Astrocyte of the cerebellum (primary cell): ENCODE measurements at places on chromosomes 3 and 15.

- no peak for DNase-seq
These were observed 236.2 kb downstream of the NR1D2 start for GRCh38 chr3:24181256-24181655.

GRCh38 chr15:73022161-73022560 is 30.1 kb upstream of the NEO1 start:
- no peak for DNase-seq

DNA sequence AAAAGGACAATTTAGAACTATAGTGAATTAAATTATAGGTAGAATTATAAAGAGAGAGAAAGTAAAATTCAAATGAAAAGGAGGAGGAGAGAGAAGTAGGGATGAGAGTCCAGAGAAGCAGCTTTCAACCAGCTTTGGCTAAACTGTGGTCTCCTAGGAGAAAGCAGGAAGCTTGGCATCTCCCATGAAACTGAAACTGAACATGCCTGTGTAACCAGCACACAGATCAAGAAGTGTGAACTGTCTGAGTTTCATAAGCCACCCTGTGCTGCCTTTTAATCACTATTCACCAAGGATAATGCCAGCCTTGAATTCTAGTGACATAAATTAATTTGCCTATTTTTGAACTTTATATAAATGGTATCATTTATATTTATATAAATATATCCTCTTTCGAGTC is 128.5 kb downstream of the MYRIP start:
- no peak for DNase-seq

GRCh38 chr3:115760716-115761115 is 137.4 kb downstream of the GAP43 start:
- no peak for DNase-seq

GRCh38 chr3:9695345-9695744 is 8.3 kb upstream of the CPNE9 start:
- DNase-seq = no peak

DNA sequence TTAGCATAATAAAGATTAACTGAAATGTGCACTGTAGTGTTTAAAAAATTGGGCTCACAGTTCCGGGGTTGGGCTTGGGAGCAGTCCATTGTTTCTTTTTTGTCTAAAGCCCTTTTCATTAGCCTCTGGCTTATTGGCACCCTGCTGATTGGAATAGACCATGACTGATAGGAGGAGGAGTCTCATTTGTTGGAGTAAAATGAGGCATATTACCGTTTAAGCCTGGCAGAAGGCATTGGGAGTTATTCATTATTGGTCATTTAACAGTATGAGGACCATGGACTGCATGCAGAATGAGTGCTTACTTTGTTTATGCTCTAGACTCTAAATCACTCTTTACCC is 139.0 kb upstream of the CGNL1 start:
- no peak for DNase-seq

GRCh38 chr3:50122661-50123391 is 32.3 kb upstream of the SEMA3F start:
- DNase-seq = no peak
